ENCODE measurements at places on chromosomes 5 and 9.

DNA sequence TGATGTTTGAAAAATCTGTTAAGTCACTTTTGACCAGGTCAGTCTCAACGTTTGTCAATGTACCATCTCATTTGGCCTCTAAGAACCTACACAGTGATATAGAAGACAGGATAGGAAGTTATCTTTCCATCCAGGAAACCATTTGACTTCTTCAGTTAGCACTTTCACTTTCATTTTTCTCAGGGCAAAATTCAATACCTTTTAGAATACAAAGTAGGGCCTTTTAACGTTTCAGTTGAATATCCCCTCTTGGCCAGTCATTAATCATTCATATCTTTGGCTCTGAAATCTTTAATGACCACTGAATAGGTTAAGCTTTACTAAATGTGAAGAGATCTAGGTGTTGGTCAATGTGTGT, 101.1 kb upstream of the GNAQ start:
- no peak for DNase-seq

- DNase-seq = no peak
These were observed 60.5 kb downstream of the NUP155 start for GRCh38 chr5:37310360-37310759.

GRCh38 chr5:157271740-157272271, 5.9 kb downstream of the CYFIP2 start:
- DNase-seq = peak; percentile 70

DNA sequence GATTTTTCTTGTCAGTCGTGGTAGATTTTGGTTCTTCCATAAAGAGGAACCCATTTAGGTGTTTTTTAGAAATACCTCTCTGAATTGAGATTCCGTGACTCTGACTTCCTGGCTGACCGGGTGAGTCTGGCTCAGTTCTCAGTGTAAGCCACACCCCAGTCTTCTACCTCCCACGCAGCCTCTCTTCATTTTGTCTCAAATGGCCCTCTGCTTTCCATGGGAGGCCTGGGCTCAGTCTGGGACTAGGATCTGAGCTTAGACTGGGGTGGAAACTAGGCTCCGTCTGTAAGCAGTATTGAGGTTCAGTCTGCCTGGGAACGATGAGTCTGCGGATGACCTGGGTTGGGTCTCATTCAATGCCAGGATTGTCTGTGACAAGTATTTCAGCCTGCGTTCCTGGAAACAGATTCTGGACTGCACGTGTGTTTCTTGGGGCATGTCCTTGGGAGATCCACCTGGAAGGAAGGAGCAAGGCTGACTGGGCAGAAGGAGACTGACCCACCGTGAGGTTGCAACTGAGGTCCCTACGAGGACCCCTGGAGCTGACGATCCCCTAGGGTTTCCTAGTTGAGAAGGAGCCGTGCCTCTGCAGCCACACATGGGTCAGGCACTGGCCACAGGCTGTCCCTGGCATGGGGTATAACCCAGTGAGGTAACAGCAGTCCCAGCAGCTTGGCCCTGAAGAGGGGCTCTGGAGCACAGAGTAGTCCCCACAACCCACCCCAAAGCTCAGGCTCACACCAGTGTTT, 12.4 kb upstream of the CRB2 start:
- no peak for DNase-seq

DNA sequence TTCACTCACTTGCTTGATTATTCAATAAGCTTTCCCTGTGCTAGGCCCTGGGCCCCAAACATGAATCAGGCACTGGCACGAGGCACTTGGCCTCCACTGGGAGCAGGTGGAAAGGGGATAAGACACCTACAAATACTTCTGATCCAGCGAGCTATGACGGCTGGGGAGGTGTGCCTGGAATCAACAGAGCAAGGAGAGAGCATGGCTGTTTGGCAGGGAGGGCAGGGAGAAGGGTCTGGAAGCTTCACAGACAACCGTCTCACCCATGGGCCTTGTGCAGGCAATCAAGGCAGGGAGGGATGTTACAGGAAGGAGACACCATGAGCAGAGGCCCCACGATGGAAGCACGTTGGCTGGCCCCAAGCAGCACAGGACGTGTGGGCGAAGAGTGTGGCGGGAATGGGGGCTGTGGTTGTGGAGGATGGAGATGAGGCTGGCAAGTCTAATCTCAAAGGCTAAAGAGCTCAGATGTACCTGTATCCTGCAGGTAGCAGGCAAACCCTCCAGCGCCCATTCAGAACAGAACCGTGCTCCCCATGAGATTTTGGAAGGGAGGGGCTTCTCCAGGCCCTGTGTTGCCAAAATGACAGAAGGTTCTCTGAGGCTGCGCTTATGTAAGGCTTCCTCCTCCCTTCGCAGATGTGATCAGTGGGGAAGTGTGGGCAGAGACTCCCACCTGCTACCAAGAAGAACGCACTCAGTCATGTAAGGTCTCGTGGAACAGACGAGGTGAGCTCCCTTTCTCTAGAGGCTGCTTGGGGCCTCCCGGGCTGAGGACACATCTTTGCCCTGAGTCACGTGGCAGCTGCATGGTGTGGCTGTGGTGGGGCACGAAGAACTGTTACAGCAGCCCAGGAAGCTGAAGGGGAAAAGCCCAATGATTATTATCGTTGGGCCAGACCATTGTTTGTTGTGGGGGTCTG, 189.7 kb downstream of the DAB2IP start:
- no peak for DNase-seq

- no peak for DNase-seq
These were observed 297.8 kb upstream of the ACTBL2 start for GRCh38 chr5:57780306-57780960.

- no peak for DNase-seq
These were observed 187.9 kb upstream of the NFIL3 start for GRCh38 chr9:91611582-91611981.

GRCh38 chr9:100759215-100759614, 181.3 kb downstream of the CAVIN4 start:
- no peak for DNase-seq

DNA sequence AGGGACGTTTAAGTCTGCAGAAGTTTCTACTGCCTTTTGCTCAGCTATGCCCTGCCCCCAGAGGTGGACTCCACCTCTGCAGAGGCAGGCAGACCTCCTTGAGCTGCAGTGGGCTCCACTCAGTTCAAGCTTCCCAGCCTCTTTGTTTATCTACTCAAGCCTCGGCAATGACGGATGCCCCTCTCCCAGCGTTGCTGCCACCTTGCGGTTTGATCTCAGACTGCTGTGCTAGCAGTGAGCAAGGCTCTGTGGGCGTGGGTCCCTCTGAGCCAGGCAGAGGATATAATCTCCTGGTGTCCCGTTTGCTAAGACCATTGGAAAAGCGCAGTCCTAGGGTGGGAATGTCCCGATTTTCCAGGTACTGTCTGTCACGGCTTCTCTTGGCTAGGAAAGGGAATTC, 2188.5 kb upstream of the WWC1 start:
- DNase-seq = no peak

- DNase-seq = no peak
These were observed 152.3 kb upstream of the OR13F1 start for GRCh38 chr9:104351726-104352125.

- DNase-seq = no peak
These were observed 408.3 kb downstream of the DMRT2 start for GRCh38 chr9:1458503-1458902.

- no peak for DNase-seq
These were observed 60.7 kb downstream of the PRRT1B start for GRCh38 chr9:131605770-131606590.

- DNase-seq = no peak
These were observed 54.5 kb upstream of the HNRNPA0 start for GRCh38 chr5:137808503-137809135.

DNA sequence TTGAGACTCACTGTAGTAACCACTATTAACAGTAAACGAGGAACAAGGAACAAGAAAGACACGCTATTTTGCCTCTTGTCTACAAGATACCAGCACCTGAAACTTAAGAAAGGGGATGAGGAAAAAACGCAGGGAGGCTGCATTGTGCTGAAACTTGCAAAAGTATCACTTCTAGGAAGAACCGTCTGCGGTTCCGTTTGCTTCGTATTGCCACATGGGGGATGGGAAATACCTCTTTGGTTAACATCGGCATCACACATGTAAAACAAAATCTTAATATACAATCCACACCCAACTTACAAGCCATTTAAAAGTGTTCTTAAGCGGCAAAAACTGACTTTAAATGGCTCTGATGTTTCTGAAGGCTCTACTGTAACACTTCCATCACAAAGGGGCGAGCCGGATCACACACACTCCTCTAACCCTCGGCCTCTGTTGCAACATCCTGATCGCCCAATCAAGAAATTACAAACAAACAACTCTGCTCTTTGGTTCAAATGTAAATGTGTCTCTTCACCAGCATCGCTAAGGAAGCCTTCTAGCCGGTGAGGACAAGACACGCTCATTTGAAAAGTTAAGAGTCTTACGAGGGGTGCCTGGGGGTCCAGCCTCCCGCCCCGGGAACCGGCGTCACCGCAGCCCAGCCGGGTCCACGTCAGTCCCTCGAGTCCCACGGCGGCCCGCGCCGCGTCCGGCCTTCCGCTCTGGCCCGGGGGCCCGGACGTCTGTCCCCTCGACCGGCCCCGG, 621 bp downstream of the SEC16A start:
- DNase-seq = no peak

GRCh38 chr9:134778841-134779411, 101.7 kb upstream of the FCN2 start:
- no peak for DNase-seq

DNA sequence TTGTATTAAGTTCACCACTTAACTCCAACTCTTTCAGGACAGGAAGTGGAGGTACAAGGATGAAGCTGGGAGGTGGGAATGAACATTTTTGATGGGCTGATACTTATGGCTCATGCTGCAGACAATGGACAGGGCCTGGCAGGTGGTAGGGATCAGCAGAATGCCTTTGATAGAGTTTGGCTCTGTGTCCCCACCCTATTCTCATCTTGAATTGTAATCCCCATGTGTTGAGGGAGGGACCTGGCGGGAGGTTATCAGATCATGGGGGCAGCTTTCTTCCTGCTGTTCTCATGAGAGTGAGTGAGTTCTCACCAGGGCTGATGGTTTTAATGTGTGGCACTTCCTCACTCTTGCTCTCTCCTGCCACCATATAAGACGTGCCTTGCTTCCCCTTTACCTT, 87.3 kb upstream of the PRLR start:
- DNase-seq = no peak

GRCh38 chr5:151684690-151685361, 1.9 kb downstream of the SPARC start:
- no peak for DNase-seq

DNA sequence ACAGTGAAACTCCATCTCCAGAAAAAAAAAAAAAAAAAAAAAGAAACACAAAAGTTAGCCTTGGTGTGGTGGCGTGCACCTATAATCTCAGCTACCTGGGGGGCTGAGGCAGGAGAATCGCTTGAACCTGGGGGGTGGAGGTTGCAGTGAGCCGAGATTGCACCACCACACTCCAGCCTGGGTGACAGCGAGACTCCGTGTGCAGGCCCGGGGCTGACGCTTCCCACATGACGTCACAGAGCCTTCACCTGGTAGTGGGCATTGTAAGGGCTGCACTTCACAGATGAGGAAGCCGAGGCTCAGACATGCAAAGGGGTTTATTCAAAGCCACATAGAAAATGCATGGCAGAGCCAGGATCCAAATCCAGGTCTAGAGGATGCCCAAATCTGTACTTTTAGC, 114.2 kb downstream of the GAPVD1 start:
- DNase-seq = no peak

DNA sequence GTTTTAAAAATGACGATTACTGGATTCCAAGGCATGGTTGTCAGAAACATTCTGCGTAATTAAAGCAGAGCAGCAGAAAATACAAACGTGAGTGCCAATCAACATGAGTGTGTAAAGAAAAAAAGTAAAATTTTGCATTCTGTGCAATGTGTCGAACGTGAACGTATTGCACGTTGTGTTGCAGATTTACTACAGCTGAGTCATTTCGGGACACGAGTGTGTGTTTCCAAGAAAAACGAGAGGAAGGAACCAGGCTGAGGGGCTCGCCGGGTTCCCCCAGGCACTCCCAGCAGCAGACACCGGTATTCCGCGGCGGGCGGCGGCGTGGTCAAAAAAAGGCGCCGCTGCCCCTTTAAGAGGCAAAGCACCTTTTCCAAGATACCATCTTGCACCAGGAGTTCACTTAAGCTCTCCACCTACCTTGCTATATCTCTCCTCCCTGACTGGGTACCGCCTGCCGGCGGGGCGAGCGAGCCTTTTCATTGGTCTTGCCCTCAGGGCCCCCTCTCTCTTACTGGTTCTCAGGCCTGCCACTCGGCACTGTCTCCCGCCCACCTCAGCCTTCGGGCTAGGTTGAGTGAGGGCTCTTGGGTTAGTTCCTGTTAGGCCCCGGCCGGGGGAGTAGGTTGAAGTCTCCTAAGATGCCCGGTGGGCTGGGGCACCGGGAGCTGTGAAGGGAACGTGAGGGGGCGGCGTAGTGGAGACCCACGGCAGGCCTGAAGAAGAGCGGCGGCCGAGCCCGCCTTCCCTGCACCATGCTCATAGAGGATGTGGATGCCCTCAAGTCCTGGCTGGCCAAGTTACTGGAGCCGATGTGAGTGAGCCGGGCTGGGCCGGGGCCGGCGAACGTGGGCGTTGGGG, at the start of gene RBM27:
RBM27 (plus strand) TSS at position 595 of the 861 bp plus-strand sequence; CDS start at position 756, 161 bp downstream.
- DNase-seq = peak; percentile 98

DNA sequence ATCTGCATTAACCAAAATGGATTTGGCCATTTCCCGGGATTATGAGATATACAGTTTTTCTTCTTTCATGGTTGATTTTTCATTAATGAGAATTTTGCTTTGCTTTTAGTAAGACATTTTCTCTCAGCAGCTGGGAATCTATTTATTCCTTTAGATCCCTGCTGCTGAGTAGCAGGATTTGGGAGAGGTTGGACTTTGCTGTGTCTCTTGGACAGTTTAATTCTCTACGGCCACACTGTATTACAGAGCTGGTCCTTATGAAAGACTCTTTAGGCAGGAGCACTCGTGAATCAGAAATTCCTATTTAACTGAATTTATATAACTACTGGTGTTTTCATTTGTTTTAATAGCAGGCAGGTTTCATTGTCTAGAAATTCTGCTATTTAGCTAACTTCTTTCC, 1.6 kb downstream of the UNC13B start:
- DNase-seq = no peak

- no peak for DNase-seq
These were observed 236.1 kb downstream of the CETN3 start for GRCh38 chr5:90173299-90174030.

All from stimulated activated CD4-positive, alpha-beta T cell treated with anti-CD3 and anti-CD28 coated beads, Interleukin-2, amount 100 ng/mL, for 48 hours (primary cell).